ENCODE measurements at places on chromosomes 4 and X.

GRCh38 chr4:98688411-98689290, 30.2 kb upstream of the TSPAN5 start:
- DNase-seq = peak; percentile 64

DNA sequence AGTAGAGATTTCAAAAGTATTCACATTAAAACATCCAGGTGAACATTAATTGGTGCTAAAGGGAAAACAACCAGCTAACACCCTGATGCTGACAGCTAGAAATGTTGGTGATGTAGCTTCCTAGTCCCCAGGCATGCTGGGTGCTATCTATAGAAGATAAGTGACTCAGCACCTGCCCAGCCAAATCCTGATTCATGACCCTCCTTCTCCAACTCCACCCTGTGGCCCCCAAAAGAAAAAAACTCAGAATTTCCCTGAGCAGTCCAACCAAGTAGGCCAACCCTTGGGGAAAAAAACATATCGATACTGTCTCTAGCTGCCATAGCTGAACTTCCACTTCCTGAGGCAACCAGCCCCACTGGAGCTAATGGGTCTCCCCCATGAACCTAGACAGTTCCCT, 197.6 kb upstream of the KLF3 start:
- DNase-seq = no peak

GRCh38 chrX:150767045-150767395, 73.8 kb downstream of the MTMR1 start:
- no peak for DNase-seq

DNA sequence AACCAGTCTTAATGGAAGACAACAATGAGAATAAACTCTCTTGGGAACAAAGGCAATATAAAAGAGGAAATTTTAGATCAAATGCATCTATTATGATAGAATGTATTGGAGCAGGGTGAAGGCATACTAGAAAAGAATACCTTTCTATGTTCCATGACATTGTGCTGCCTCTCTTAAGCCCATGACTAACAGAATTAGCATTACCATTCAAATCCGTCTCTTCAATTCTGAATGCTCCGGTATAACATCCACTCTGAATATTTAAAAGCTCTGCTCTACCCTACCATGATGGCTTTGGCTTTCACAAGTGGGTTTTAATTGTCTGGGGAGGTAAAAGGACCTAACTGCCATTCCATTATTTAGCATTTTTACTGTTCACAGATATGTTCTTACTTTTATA, 1878.4 kb downstream of the ARAP2 start:
- DNase-seq = no peak

DNA sequence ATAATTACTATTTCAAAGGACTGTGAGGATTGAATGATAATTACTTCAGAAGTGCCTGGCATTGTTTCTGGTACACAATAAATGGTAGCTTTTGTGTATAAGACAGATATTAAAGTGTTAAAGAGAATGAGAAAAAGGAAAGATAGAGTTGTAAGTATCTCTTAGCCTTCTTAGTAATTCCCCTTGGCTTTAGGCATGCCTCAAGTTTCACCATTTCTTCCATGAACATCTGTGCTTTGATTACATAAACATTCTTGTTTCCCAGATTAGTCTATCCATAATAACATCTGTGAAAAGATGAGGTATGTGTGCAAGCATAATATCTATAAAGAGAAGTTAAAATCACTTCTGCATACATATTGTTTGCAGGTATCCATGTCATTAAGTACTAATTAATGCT, 230.9 kb upstream of the TEX13A start:
- DNase-seq = no peak

- peak; percentile 50 for DNase-seq
Measured at GRCh38 chrX:40082447-40083119, 15.2 kb downstream of the BCOR start.

GRCh38 chr4:38284294-38285030, 324.3 kb downstream of the PTTG2 start:
- no peak for DNase-seq

- DNase-seq = no peak
Measured at GRCh38 chr4:83906561-83906960, 370.7 kb downstream of the GPAT3 start.

- no peak for DNase-seq
Measured at GRCh38 chrX:40326186-40326965, 228.6 kb upstream of the BCOR start.

DNA sequence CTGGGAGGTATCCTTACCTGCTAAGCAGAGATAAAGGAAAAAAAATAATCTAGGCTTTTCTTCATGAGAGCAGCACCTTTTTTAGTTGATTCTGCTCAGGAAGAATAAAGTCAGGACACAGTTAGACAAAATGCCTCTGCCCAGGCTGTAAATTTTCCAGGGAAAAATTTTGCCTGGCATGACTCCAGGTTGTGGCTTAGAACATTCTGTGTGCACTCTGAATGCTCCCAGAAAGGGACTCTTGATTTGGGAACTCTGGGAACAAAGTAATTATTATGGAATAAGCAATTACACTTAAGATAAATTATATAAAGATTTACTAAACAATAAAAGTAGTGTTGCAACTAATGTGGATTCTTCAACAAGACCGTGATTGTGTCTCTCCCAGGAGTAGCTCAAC, 826.2 kb upstream of the TENM3 start:
- no peak for DNase-seq

DNA sequence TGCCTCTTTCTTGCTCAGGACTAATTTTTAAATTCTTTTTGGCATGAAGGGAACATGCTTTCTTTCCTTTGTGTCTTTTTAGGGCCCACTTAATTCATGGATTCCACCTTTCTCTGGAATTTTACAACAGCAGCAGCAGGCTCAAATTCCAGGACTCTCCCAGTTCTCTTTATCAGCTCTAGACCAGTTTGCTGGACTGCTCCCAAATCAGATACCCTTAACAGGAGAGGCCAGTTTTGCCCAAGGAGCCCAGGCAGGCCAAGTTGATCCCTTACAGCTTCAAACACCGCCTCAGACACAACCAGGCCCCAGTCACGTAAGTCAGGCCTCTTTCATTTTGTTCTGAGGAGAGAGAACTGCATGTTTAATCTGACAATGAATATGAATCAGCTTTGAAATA, 2.3 kb downstream of the ODAM start:
- no peak for DNase-seq

- no peak for DNase-seq
Measured at GRCh38 chr4:25128671-25129070, 31.6 kb downstream of the SEPSECS start.

DNA sequence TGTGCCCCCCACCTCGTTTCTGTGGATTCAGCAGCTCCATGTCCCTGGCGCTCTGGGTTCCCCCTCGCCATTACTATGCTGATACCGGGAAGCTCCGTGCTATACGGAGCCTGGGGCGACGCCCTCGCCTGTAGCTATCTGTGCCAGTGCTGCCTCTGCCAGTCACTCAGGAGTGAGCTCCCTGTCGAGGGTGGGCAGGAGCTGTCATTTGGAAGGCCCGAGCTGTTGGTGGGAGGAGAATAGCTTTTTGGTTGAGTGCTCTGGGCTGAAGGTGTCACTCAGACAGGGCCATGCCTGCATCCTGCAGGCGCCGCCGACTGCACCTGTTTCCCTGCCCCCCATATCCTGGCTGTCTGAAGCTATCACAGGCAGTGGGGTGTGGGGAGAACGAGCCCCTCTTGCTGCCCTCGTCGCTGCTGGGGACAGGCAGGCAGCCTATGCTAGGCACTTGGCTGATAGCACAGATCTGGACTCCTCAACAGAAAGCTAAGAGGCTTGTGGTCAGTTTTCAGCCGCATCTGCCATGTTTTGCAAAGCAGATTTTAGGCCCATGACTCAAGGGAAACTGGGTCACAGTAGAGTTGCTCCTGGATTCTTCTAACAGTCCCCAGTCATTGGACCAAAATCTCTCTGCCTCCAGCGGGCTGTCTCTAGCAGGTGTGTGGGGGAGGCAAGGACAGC, 31.8 kb downstream of the CPLX1 start:
- DNase-seq = no peak

- DNase-seq = no peak
Measured at GRCh38 chr4:13088726-13089658, 395.1 kb downstream of the RAB28 start.

- no peak for DNase-seq
Measured at GRCh38 chr4:54475546-54475945, 182.2 kb upstream of the KIT start.

DNA sequence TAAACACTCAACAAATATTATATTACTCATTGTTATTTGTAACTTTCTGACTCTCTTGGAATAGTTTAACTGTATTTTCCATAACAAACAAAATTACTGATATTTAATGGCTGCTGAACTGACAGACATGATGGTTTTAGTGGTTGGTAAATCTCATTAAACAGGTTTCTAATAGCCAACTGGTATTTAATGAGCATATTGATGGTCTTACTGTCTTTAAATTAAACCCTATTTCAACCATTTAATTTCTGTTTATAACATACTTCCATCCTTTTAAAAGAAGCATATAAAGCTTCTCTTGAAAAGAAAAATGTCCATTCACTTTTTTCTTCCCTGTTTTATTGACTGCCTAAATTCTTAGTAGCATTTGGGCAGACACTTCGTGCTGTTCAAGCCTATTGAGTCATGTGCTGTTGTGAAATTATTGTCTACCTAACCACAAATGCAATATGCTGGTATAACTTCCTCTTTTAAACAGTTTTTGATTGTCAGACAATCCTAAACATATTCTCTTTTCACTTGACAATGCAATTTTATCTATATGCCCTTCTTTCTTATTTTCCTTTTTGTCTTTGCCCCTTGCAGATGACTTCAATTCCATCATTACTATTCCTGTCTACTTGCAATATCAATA, 163.9 kb upstream of the SLC7A11 start:
- DNase-seq = peak; percentile 16

- no peak for DNase-seq
Measured at GRCh38 chr4:41446391-41446790, 91.6 kb upstream of the LIMCH1 start.

DNA sequence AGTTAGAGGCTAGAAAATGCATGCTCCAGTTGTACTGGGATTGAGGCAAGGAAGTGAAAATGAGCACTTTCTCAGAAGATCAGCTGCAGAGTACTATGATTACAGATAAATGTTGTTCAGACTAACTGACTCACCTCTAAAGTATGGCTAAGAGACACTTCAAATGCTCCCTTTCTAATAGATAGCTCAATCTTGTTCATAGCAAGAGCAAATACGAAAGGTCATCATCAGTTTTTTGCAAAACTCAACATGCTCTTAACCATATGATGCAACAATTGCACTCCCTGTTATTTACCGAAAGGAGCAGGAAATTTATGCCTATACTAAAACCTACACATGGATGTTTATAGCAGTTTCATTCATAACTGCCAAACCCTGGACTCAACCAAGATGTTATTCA, 838.4 kb upstream of the INTU start:
- DNase-seq = no peak

- no peak for DNase-seq
Measured at GRCh38 chr4:71830497-71831190, 46.8 kb upstream of the GC start.

DNA sequence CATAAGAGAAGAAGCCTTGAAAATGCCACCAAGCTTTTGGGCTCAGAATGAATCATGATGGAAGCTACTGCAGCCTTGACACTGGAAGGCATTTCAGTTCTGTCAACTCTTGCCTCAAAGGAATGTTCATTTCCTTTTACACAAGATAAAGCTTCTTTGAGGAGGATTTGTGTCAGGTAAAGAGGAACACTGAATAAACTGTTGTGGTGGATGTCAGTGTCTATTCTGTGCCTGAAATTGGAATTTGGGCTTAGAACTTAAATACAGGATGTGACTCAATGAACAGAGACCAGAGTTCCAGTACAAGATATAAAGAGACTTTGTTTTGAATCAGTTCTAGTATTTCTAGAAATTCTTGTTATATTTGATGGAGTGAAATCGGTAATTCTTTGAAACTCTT, 313.2 kb downstream of the PACRGL start:
- no peak for DNase-seq

DNA sequence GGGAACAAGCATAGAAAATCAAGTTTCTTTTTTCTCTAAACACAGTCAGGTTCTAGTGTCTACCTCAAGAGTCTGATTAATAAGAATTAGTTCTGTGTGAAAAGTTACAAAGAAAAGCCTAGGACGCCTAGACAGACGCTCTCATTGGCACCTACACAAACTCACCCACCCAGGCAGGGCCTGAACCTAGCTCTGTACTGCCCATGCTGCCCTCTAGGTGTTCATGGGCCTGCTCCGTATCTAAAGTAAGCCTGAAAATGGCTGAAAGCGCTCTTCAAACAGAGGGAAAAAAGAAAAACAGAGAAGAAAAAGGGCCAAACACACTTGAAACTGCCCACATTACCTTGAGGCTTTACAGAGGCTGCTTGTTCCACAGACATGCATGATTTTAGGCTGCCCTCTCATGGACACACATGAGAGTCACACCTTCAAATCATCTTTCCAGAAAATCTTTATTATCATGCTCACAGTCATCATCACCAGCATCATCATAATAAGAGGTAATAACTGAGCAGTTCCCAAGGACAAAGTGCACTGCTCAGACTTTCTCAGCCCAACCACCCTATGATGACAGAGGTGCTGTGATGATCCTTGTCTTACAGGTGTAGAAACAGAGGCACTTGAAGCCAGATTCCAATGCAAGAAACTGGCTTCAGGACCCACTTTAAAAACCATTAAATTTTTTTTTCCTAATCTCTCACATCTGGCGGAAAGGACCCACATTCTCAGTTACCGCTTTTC, 49.6 kb downstream of the MAP7D2 start:
- peak; percentile 28 for DNase-seq

DNA sequence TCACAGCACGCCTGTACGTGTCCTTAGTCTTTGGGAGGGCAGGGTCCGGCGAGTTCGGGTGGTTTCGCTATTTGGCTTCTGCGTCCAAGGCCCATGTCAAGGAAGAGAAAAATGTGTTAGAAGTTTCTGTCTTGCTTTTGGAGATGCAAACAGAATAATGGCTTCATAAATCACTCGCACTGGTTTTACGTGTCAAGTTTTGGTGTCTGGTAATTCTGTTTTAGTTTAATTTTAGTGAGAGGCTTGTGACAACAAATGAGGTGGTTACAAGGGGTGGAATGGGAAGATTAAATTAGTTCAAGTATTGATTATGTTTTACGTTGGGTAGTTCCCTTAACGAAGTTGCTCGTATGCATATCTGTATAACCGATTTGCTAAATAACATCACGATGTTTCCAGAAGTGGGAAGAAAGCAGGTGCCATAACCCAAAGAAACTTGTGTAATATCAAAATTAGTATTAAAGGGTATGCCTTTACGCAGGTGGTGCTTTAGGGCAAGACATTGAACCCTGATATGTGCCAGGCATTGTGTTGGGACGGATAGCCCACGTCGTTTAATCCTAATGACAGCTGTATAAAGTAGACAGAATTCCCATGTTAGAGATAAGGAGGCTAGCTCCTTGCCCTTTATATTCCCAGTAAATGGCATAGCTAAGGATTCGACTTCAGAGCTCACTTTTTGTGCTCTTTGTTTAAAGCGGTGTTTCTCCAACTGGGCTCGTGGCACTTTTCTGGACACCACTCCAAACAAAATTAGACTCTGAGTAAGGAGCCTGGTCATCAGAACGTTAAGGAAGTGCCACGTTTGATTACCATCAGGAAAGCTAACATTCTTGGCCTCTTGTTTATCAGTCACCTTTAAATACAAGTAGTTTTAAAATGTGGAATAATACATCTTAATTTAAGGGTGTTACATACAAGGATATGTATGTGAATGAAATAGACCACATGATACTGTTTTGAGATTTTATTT, 843 bp downstream of the RPL34 start:
- DNase-seq = no peak

- peak; percentile 17 for DNase-seq
Measured at GRCh38 chr4:1752284-1753041, 31.1 kb downstream of the TACC3 start.
